ENCODE measurements at places on chromosomes 1 and 21. TPM values are rescaled to one million over a fixed set of nuclear protein-coding genes. Genes with fewer than 3 reads are reported as not detected.
A peak's percentile ranks its signal among the peaks of the same experiment; 100 is the strongest.

The LRRC39 gene
- not detected for total RNA-seq

The ATAD3A gene
- total RNA-seq: 23.2 TPM

The TTC3 gene
- 39.8 TPM for total RNA-seq

The NMNAT2 gene
- total RNA-seq: 0.04 TPM

The TMEM240 gene
- not detected for total RNA-seq

The CYP4X1 gene
- total RNA-seq: 25.1 TPM

DNA sequence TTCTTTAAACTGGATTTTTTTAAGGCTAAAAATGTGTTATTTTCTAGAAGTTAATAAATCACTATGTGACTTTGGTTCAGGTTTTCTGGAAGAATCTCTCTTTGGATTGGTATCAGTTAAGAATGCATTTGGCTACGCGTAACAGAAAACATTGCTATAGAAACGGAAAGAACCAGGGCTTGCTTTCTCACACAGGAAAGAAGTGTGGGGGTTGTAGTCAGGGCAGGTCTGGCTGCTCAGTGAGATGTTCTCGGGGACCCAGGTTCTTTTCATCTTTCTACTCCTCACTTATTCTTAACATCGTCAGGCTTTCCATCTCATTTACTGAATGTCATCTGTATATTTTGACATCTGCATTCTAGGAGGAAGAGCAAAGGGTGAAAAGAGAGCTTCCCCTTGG lies 191.4 kb downstream of the ZBTB18 start:
- no peak for ATAC-seq

- no peak for ATAC-seq
Measured at GRCh38 chr1:179818260-179818659, 59.3 kb downstream of the TOR1AIP2 start.

DNA sequence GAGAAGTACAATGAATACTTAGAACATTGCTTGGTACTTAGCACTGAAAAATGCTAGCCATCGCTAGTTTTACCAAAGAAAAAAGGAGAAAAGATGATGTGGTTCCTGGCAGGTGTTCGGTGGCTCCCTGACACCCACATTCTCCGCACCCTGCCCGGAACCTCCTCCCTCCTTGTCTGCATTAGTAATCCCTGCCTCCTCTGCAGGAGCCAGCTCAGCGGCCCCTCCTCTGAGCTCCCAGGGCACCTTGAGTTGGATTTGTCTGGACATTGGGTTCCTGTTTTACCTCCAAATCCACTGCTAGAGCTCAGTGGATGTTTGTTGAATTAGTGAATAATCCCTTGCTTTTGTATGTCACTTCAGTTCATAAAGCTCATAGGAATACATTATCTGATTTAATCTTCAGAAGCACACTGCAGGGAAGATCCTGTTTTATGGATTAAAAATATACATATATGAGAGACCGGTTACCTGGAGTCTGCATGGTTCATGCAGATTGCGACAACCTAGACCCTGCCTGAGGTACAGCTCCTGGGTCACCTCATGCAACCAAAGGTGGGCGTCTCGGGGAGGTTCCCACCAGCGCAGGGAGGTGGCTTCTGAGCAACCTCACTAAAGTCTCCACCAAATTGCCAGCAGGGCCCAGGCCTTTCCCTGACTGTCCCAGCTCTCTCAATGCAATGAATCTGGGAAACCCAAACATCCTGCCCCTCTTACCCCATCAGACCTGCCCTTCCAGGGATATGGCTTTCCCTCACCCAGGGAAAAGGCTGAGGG lies 24.2 kb downstream of the PCAT6 start:
- peak; percentile 82 for ATAC-seq

DNA sequence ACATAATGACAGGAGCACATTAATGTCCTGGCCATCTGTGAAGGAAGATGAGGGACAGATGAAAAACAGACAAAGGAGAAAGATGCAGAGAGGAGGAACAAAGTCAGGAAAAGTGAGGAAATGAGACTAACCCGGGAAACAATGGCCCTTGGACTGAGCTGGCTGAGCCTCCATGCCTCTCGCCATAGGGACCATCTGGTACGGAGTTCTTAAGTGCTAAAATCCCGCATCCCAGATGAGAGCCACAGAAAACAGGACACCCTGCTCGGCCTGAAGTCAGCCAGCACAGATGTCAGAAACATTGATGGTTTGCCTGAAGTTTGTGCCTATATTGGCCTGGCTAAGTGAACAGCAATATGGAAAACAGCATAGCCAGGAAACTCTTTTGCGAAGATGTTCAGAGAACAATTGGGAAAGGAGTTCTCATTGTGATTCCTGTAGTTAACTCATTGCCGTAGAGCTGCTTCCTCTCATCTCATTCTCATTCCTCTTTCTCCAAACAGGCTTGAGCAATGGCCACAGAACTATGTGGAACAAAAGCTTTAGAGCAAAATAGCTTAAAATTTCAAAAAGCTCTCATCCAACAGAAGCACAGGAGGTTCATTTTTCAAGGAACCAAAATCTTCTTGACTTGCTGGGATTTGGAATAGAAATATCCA lies 96.6 kb downstream of the ASTN1 start:
- ATAC-seq: no peak

DNA sequence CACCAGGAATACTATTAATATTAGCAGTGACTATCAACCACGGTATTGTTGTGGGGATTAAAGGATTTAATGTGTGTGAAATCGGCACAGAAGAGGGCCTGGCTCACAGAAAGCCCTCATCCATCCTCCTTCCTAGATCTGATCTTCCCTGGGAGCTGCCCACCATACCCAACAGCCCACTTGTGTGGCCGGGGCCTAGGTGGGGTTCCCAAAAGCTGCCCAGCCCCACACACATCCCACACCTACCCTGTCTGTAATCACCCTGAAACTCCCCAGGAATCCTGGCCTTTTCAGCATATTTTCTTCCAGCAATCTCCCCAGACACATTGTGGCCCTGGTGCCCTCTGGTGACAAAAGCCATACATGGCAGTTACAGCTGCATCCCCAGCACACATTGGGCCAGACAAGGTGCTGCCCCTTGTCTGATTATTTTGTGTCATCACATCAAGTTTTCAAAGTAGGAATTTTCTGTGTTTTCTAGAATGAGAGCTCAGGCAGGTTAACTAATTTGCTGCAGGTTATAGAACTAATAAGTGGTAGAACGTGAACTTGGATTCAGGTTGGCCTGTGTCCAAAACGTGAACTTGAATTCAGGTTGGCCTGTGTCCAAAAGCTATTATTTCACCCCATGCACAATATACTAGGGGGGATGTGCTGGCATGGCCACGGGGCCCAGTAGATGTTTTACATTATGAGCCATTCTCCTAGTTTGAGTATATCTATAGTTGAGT lies 5.3 kb upstream of the SLC6A9 start:
- peak; percentile 63 for ATAC-seq

DNA sequence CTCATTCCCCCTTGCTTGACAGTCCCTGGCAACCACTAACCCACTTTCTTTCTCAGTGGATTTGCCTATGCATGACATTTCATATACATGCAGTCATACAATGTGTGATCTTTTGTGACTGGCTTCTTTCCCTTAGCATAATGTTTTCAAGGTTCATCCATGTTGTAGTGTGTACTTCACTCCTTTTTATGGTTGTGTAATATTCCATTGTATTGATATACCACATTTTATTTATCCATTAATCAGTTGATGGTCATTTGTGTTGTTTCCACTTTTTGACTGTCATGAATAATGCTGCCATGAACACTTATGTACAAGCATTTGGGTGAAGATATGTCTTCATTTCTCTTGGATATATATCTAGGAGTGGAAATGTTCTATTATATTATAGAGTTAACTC lies 127.7 kb upstream of the GRIK3 start:
- no peak for ATAC-seq

- peak; percentile 41 for ATAC-seq
Measured at GRCh38 chr1:41371630-41372599, 10.7 kb downstream of the FOXO6 start.

GRCh38 chr1:110639724-110640386 lies 33.7 kb upstream of the KCNA2 start:
- ATAC-seq: no peak

DNA sequence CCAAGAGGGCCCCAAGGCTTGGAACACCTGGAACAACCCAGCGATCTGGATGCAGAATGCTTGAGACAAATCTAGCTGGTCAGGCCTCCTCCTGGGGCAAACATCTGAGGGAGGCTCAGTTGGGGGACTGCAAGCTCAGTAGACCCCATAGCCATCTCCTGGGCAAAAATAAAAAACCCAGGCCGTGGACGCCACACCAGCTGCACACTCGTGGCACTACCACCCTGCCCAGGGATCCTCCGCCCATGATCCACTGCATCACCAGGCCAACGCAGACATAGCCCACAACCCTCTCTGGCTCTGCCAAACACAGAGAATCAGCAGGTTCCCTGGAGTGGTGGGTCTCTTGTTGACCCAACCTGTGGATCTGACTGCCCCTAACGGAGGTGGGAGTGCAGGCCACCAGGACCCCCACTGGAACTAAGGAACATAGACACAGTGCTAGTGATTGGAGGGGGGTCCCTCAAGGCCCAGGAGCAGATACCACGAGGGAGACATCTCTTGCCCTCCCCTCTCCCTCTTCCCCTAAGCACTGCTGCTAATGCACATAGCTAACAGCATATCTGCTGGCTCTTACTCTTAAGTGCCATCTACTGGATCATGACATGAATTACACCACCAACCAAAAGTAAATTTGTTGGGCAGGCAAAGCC lies 147.2 kb downstream of the CHD1L start:
- ATAC-seq: peak; percentile 52

DNA sequence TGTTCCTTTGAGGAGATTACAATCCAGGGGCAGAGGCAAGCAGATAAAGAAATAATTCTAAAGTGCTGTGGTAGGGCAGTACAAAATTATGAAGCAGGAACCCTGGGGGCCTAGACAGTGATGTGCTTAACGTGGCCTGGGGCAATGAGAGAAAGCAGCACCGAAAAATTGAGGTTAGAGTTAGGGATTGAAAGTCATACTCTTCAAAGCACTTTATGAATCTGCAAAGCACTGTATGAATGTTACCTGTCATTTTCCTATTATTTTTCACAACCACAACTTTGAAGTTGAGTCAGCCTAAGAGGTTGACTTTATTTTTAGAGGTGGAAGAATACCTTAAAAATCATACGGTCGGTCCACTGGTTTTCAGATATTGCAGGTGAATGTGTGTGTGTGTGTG lies 183.4 kb upstream of the NFIA start:
- ATAC-seq: no peak

- ATAC-seq: peak; percentile 72
Measured at GRCh38 chr1:228646717-228647522, 88.4 kb upstream of the RHOU start.

DNA sequence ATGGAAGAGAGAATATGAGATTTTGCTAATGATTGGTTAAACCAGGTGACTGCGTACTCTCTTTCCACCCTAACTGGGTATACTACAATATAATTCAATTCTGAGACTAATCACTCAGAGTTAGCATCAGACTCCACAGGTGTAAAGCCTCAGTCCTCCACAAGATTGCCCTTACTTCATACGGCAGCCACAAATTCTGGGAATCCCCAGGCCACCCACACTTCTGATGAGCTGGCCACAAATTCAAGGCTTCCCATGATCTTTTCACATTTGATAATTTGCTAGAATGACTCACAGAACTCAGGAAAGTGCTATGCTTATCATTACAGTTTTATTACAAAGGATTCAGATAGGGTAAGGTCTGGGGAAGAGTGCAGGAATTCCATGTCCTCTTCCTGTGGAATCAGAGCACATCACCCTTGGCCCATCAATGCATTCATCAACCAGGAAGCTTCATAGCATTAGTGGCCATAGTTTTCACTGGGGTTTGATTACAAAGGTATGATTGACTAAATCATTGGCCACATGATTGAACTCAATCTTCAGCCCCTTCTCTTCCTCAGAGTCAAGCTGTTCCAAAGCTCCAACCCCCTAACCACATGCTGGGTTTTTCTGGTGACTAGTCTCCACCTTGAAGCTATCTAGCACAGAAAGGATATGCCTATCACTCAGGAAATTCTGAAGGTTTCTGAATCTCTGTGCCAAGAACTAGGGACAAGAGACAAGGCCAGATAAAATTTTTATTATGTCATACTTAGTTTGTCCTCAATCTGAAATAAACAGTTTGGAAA lies 131.7 kb downstream of the HHIPL2 start:
- ATAC-seq: no peak

DNA sequence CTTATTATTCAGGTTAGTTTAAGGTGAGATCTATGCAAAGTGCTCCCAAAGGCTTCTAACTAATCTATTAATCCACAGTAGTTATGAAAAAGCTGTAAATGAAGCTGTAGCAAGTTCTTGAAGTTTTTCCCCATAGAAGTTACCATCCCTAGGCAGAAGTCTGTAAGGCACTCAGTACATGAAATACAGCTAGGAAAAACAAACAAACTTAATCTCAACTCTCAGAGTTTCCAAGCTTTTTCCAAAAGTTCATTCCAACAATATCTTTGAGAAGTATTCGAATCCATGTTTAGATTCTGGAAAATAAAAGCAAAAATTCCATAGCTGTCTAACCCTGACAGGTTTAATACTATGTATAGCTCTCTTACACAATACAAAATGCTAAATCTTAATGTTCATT lies 41.2 kb downstream of the SORT1 start:
- no peak for ATAC-seq

- no peak for ATAC-seq
Measured at GRCh38 chr1:205926213-205926612, 17.0 kb downstream of the SLC26A9 start.

- peak; percentile 29 for ATAC-seq
Measured at GRCh38 chr1:109089242-109090015, 1.1 kb upstream of the TMEM167B start.

DNA sequence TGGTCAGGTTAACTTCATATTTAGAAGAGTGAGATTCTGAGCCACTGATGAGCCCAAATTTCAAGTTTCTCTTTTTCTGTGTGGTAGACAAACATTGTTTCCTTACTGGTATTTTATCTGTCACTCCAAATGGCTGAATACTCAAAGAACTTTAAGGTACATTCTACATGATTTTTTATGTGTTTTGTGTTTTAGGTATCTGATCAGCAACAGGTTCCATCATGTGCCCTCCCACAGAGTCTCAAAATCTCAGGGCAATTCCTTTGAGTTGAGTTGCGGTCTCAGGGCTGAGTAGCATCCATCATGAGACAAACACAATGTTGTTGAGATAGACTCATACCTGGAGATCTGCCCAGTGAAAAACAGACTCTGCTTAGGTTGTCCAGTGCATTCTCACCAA lies 14.7 kb upstream of the CEP350 start:
- ATAC-seq: no peak

DNA sequence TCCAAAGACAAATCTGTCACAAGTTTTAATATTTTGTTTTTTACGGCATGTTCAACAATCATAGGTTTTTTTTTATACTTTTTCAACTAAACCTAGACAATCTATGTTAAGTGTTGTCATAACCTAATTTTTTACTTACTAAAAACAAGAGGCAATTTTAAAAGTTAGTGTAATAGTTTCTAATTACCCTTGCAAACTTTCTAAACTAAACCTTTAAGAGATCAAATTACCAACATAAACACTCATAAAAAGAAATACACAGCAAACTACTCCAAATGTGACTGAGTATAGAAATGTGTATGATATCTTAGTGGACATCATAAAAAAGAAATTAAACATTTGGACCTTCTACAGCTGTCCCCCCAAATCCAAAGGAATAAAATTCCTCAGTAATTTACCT lies 10.0 kb downstream of the ZNF281 start:
- ATAC-seq: no peak
